ENCODE measurements at places on chromosomes 12 and 14.

DNA sequence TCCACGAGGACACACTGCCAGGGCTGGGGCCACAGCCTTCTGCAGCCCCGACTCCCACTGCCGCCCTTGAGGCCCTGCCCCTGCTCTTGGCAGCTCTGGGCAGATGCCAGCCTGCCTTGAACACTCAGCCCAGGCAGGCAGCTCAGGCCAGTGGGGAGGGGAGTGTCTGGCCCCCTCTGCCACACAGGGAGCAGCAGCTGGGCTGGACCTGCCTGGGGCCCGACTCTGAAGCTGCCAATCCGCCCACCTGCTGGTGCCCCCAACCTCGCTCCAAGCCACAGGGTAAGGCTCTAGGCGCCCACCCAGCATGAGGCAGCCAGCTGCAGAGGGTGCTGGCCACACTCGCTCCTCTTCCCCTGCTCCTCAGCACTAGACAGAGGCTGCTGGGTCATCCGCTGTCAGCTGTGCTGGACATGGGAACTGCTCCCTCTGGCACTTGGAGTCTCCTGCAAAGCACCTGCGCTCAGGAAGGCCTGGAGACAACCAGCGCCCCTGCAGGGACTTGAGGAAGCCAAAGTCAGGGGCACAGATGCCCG, 24.6 kb upstream of the NUDT14 start:
- DNase-seq, result no peak

DNA sequence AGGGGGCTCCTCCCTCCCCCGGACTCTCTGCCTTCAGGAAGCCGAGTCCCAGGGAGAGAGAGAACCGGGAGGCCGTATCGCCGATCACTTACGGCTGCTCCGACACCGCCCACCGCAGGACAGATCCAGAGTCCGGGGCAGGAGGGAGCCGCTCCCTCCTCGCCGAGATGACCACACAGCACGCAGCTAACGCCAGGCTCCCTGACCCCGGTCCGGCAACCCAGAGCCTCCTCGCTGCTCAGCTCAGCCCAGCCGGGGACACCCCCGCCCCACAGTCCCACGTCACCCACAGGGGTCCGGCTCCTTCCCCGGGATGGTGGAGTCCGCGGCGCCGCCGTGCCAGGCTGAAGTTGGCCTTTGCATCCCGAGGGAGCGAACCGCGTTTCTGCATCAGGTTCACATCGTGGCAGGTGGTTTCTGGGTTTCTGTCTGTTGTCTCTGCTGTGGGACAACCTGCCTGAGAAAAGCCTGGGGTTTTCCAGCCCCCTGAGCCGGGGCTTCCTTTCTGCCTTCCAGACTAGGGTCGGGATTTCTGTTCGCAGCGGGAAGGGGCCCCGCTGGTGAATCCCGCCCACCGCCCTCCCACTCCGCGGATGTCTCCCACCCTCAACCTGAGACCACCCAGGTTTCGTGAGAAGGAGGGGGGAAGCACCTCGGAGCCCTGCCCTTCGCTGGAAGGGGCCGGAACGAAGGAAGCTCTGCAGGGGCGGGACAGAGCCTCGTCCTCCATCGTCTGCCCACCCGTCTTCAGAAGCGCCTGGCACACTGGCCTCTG, 61.2 kb downstream of the NOC4L start:
- no peak for DNase-seq

- peak; percentile 23 for DNase-seq
Measured at GRCh38 chr12:15546102-15546701, 223.9 kb downstream of the PTPRO start.

DNA sequence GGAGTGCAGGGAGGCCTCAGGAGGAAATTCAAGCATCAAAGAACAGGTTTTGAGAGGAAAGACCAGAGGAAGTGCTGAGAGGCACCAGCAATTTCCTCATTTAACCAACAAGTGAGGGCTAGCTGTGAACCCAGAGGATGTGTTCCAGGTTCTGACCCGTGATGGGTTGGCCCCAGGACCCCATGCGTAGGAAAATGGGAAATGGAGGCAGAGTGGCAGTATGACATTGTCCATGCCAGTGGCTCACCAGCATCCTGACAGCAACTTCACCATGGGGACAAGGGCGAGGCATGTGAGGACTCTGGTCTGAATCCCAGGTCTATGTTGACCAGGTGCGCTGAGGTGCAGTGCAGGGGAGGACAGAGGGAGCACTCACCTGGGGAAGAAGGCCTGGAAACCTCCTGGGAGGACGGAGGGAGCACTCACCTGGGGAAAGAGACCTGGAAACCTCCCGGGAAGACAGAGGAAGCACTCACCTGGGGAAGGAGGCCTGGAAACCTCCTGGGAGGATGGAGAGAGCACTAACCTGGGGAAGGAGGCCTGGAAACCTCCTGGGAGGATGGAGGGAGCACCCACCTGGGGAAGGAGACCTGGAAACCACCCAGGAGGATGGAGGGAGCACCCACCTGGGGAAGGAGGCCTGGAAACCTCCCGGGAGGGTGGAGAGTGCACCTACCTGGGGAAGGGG, 6.7 kb upstream of the CACNA2D4 start:
- no peak for DNase-seq

DNA sequence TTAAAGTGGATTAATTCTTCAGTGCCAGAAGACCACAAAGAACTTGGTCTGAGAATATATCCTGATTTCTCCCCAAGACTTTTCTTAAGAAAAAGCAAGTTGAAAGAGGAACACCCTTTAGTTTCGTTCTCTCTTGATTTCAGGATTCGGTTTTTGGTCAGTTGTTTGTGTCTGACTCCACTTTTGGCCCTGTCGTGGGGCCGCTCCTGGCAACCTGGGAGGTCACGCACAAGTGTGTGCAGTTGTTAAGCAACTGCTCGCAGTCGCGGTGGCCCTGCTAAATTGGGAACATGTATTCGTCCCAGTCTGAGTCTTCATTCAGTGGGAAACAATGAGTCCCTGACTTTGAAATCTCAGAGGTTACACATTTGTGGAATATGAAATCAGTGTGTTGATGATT, 68.7 kb downstream of the RGS6 start:
- no peak for DNase-seq

All from activated CD4-positive, alpha-beta T cell treated with anti-CD3 and anti-CD28 coated beads for 4 hours (primary cell).